ENCODE measurements at places on chromosomes 16 and 17. TPM values are rescaled to one million over a fixed set of nuclear protein-coding genes. Genes with fewer than 3 reads are reported as not detected.

TBC1D28 gene
- not detected for total RNA-seq

- no peak for DNase-seq
- H3K27me3 ChIP-seq: no peaks in the 10 kb centered on the region
- H3K4me3 ChIP-seq: no peak overlapping the region
- peaks cover 72% of the 10 kb centered on the region for H3K36me3 ChIP-seq
Measured at GRCh38 chr16:56364865-56365264, 60.5 kb downstream of the AMFR start.

DNA sequence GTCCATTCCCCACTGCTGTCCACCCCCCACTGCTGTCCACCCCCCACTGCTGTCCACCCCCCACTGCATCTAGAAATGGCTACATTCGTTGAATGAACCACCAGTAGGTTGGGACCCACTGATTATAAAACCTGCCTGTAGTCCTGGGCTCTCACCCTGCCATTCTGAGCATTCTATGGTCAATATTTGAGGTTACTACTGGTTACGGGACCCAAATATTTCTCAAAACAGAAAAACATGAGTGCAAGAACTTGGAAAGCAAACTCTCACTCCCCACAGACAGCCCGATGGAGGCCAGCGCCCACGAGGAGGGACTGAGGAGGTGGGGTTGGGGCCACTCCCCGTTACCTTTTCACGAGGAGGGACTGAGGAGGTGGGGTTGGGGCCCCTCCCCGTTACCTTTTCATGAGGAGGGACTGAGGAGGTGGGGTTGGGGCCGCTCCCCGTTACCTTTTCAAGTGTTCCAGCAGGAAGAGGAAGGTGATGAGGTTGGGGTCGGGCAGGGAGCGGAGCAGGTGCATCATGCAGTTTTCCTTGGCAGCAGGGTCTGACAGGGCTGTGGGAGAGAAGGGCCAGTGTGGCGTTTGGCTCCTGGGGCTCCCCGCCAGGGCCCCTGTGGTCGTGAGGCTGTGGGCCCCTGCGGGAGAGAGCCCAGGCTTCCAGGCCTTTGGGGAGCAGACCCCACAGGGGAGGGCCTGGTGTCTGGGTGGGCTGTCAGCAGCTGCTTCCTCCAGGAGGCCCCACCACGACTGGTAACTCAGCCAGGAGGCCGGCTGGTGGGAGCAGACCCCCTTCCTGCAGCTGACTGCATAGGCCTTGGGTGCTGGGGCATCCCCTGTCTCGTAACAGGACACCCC is 12.5 kb downstream of the TIMM22 start:
- no peaks in the 10 kb centered on the region for H3K27me3 ChIP-seq
- peak; percentile 54 for DNase-seq
- H3K27ac ChIP-seq: peak overlapping the region; percentile 87
- H3K36me3 ChIP-seq: peaks cover 69% of the 10 kb centered on the region
- H3K4me3 ChIP-seq: no peak overlapping the region

GRCh38 chr17:80720610-80721577 is 176.3 kb downstream of the RPTOR start:
- H3K4me3 ChIP-seq: no peak overlapping the region
- no peak overlapping the region for H3K27ac ChIP-seq
- DNase-seq: no peak
- H3K36me3 ChIP-seq: no peaks in the 10 kb centered on the region
- H3K27me3 ChIP-seq: no peaks in the 10 kb centered on the region

DNA sequence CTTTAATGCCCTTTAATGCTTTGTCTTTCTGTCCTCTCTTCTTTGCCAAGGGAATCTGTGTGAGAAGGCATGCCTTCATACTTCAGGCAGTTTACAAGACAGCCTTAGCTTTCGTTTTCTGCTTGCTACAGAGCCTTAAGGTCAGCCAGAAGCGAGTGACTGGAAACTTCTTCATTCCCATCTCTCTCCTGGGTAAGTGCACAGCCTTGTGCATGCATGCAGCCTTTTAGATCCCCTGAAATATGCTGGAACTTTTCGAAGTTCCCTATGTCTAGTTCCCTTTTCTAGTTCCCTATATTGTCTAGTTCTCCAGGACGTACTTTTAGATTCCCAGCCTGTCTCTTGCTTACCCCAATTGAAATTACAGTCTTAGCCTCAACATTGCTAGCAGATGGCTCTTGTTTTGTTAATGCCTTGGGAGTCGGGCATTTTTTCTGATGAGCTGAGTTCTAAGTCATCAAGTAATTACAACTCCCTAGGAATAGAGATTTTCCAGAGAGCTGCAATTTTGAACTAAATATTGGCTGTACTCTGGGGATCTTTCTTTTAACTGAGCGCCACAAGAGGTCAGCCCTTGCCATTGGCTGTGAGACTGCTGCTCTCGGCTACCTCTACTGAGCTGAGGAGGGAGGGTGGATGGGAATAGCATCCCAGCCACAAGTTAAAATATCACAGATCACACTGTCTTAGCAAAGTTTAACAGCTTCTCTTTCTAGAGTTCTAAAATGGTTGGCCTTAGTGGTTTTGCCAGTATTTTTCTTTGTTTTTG is 22.7 kb upstream of the PPM1D start:
- H3K36me3 ChIP-seq: no peaks in the 10 kb centered on the region
- H3K4me1 ChIP-seq: peaks cover 3% of the 10 kb centered on the region
- peak overlapping the region; percentile 2 for H3K4me3 ChIP-seq
- H3K27ac ChIP-seq: peak overlapping the region; percentile 59
- no peaks in the 10 kb centered on the region for H3K27me3 ChIP-seq

DNA sequence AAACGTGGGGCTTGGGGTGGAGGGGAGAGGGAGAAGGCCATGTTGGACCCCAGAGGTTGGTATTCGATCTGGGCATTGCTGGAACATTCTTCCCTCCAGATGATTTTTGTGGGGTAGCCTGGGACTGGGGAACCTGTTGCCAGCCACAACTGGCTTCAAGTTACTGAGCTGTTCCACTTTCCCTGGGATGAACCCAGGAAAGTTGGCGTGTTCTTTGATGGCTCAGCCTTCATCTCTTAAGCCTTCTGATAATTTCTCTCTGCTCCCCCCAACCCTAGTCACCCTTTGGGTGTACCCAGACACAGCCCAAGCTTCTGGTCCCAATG is 2.1 kb downstream of the TBX21 start:
- peaks cover 12% of the 10 kb centered on the region for H3K4me1 ChIP-seq
- no peak for DNase-seq
- H3K27me3 ChIP-seq: peaks cover 58% of the 10 kb centered on the region
- H3K36me3 ChIP-seq: no peaks in the 10 kb centered on the region

DNA sequence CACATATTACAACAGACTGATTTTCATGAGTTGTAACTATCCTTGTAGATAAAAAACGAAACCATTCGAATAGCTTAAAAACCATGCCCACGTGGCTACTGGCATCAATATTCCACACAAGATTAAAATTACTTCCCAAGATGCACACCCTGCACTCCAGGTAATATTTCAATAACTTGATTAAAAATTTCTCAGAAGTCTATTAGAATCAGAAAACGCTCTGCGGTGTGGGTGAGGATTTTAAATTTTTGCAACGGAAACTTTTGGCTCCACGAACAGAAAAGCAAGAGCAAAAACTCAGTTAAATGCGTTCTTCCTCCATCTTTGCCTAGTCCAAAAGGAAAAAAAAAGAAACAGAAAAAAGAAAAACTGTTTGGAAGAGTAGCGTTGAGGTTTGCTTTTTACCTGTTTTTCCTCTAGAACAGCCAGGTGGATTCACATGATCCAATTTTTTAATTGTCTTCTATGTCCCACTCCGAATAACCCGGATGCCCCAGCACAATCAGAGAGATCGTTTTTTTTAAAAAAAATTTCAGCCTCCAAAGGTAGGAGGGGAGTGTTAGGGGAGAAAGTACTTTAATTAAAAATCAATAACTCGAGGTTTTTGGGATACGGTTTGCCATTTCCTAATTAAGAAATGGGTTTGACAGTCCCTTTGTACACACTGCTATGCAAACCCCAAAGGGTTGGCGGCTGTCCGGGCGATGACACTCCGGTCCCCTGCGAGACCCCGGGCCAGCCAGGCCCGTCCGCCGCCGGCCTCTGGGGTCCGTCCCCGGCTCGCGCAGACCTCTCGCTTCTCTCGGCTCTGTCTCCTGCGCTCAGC is 708 bp upstream of the NFAT5 start:
- H3K27ac ChIP-seq: peak overlapping the region; percentile 88
- no peaks in the 10 kb centered on the region for H3K36me3 ChIP-seq
- no peaks in the 10 kb centered on the region for H3K27me3 ChIP-seq
- peak overlapping the region; percentile 86 for H3K4me3 ChIP-seq
- no peak for DNase-seq

- no peak overlapping the region for H3K4me3 ChIP-seq
- DNase-seq: peak; percentile 47
- H3K4me1 ChIP-seq: no peaks in the 10 kb centered on the region
Measured at GRCh38 chr17:34797720-34798119, 163.5 kb downstream of the CCT6B start.
